ENCODE measurements at places on chromosomes 3 and 15.

DNA sequence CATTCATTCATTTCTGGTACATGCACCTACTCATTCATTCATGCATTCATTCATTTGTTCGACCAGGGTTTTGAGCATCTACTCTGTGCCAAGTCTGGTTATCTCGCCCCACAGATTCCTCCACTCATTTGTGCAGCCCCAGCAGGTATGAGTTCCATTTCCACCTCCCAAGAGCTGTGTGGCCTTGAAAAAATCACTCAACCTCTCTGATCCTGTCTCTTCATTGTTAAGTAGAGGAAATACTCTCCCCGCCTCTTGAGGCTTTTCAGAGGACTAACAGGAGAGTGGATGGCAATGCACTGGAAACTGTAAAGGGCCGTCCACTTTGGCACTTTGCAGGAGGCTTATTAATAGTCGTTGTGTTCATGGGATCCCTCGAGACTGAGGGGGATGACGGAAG is 61.8 kb downstream of the CYP11A1 start:
- no peak for DNase-seq

DNA sequence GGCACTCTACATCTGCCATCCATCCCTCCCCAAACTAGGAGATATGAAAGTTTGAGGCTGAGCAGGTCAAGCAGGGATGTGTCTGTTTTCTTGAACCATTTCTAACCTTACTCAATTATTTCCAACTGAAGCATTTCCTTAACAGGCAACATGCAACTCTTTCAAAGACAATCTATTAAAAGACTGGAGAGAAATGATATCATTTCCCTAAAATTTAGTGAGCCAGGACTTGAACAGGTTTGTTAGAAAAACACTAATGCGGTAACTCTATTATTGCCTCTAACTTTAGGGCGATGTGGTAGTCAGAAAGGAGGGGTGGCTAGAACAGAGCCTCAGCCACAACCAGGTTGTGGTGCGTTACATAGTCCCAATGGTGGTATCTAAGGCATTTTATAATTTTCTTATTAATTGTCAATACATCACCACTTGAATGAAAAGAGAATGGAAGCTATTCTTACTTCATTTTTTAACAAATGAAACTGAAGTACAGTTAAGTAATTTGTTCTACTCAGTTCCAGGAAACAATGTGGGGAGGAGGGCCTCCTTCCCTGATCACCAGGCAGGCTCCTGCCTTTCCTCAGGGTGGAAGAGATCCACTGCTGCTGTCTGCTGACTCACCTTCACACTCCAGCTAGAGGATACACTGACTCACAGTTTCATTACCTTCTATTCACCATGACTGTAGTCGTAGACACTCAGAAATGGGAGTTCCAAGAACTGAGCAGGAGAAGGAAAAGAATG is 22.8 kb downstream of the MYO1E start:
- DNase-seq, result no peak

- DNase-seq, result no peak
These were observed 26.2 kb upstream of the HHATL start for GRCh38 chr3:42728668-42729364.

DNA sequence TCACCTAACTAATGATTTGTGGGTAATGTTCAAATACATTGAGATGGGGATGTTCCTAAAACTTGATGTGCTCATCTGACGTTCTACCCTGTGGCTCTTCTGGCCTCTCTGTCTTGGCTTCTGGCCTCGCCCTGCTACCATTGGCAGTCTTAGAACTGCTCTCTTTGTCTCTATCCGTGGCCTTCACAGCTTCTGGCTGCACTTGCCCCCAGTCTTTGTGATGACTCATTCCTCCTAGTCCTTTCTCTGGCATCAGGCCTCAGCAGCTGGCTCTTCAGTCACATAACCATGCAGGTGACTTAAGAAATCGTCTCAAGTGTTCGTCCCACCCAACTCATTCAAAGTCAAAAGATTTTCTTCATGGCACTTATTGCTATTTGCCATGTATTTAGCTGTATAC is 188.1 kb downstream of the BBX start:
- DNase-seq, result no peak

DNA sequence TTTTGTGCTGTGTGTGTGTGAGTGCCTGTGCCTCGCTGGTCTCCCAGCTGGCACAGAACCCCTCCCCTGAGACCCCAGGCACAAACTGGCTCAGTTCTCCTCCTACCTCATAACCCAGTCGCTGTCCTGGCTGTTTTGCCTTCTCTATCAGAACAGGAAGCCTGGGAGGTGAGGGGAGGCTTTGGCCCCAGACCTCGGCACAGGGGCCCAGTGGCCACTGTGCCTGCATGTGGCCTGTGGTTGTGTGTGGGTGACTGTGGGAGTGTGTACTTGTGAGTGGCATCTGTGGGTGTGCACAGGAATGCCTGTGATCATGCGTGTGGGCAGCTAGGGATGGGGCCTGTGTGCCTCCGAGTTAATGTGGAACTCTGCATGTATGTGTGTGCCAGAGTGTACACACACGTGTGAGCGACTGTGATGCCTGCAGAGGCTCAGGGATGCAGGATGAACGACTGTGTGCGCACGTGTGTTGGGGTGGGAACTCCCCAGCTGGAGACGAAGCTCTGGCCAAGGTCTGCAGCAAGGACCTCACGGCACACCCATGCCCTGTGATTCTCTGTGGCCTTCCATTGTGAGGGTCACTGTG is 32.3 kb downstream of the PSTPIP1 start:
- no peak for DNase-seq

GRCh38 chr3:1583044-1583443 is 490.2 kb downstream of the CNTN6 start:
- DNase-seq, result no peak

DNA sequence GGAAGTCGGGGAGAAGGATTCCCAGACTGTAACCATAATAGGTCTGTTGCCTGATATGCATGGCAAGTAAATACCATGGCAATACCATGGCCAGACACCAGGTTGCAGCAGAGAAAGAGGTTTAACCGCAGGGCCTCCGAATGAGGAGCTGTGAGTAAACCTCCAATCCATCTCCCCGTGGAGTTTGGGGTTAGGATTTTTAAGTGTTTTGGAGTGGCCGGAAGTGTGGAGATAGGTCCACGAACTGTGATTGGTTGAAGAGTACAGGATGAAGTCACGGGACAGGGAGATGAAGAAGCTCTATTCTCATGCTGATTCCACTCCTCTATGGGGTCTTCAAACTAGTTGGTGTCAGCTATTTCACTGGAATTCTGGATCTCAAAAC is 127.9 kb downstream of the ST8SIA2 start:
- peak; percentile 2 for DNase-seq

- peak; percentile 63 for DNase-seq
These were observed 14.1 kb upstream of the CXCR6 start for GRCh38 chr3:45929042-45929679.

DNA sequence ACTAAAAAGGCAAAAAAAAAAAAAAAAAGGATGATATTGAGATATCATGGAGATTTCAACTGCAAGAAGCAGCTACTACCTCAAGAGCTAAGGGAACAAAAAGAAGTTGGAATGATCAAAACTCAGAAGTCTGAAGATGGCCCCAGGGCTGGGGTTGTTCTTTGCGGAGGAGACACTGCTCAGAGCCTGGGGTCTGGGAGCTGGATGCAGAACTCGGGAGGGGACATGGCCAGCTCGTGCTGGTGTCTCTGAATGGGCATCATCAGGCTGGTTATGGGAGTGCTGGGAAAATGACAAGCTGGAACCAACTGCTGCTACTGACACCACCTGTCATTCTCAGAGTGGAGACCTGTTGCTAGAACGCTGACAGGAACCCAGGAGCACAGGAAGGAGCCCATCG is 14.2 kb upstream of the ADIPOQ start:
- no peak for DNase-seq

DNA sequence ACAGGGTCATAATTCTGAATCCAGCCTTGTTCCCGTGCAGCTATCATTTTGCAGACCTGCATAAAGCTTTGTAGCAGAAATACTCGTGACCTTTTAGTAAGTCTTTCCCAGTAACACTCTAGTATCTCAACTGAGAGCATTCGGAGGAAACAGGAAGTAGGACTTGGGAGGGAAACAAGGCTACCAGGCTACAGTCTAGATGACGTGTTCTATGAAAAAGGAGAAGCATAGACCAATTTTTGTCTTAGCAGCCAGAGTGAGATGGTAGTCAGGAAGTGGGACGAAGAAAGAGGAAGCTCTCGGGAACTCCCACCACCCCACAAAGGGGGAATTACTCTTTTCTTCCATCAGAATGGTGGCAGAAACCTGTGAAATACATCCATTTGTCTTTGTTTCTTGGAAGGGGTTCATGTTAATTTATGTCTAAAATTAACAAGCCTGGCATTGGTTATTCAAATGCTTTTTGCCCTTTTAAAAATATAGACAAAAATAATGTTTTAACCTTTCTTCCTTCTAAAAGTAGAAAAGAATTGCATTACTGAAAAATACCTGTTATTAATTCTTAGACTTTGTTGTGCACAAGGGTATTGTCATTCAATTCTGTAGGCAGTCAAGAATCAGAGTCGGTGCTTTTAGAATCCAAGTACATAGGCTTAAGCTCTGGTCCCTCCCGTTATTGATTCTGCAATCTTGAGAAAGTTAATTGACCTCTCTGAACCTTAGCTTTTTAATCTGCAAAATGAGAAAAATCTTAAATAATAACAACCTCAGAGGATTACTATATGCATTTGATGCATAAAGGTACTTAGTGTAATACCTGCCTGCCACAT is 1.6 kb upstream of the SUCNR1 start:
- DNase-seq, result no peak

DNA sequence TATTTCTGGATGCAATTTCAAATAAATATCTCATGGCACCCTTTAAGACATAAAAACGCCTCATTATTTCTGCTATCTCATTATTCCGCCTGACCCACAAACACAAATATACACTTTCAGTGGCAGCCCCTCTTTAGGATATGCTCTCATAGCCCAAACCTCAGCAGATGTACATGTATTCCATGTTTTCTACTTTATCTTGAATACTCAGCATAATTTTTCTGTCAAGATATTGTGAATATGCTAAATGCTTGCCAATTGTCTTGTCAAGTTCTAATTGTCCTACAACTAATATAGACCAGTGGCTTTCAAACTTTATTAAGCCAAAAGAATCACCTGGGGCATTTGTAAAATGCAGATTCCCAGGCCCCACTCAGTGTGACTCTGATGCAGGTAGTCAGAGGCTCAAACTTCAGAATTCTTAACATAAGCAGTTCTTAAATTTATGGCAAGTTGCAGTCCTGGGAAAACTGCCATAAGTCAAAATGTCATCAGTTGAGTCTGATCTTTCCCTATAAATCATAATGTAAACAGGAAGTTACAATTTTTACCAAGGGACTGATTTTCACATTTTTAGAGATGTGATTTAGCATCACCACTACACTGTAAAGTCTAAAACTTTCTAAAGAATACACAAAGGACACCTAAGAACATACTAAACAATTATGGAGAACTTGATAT is 135.1 kb downstream of the TBL1XR1 start:
- DNase-seq, result no peak

DNA sequence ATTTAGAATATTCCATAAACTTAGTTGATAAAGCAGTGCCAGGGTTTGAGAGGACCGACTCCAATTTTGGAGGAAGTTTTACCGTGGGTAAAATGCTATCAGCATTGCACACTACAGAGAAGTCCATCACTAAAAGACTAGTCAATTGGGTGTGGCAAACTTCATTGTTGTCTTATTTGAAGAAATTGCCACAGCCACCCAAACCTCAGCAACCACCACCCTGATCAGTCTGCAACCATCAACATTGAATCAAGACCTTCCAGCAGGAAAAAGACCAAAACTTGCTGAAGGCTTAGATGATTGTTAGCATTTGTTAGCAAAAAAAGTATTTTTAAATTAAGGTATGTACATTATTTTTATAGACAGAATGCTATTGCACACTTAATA is 60.5 kb downstream of the KLF13 start:
- DNase-seq, result no peak

GRCh38 chr3:3629911-3630310 is 169.3 kb upstream of the LRRN1 start:
- DNase-seq, result no peak

DNA sequence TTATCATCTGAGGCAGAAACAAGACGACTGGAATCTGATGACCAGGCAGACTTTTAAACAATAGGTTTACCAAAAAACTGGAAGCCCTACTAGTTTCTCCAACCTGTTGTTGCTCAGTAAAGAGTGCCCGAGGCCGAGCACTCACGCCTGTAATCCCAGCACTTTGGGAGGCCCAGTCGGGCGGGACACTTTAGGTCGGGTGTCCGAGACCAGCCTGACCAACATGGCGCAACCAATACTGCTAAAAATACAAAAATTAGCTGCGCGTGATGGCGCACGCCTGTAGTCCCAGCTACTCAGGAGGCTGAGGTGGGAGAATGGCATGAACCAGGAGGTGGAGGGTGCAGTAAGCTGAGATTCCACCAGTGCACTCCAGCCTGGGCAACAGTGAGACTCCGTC is 1.1 kb upstream of the WDR5B start:
- no peak for DNase-seq

DNA sequence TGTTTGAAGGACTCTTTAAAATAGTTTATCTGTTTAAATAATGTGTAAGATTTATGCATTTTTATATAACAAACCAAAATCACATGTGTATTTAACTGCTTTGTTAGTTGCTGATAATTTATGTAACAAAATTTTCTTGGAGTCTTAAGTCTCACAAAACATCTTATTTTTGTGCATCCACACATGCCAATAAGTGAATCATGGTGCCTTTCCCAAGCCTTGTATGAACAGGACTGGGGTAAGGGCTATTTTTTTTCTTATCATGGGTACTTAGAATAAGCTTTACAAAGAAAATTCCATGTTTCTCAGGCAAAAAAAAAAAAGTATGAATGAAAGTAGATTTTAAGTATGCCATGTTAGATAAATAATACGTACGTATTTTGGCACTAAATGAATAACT is 132.9 kb upstream of the LRRFIP2 start:
- DNase-seq, result no peak

DNA sequence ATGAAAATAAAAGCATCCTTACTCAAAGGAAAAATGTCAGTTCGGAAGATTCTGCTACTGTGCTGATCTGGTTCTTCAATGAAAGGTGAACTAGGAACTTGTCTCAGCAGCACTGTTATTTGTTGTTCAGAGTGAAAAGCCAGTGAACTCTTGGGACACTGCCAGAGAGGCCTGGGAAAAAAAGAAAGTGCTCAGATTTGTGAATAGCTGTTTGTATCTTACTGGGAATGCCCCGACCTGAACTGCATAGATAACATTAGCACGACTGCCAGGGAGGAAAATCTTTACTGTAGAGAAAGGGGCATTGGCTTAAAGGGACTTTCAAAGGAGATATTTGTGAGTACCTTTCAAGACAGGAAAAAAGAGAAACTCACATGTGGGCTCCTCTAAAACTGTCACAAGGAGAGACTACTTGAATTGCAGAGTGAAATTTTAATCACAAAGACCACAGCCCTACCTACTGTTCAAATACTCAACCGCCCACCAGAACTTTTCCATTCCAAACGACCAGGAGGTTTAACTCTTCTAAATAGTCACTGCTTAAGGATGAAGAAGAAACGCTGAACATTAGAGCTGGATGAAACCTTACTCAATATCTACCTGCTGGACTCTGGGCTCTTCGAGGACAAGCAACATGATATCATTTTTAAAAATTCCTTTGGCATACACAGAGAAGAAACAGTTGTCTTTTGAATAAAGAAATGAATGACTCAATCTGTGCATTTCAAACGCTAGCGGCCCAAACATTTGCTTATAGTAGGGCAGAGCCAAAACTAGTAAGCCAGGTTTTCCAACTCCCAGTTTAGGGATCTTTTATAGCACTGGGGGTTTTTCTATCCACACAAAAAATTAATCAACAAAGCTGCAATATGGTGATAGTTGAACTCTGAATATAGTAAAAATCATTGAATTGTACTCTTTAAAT is 13.4 kb downstream of the TAMM41 start:
- DNase-seq, result no peak

Data from stimulated activated CD8-positive, alpha-beta memory T cell treated with anti-CD3 and anti-CD28 coated beads, Interleukin-2, amount 100 ng/mL, for 48 hours (primary cell).